ENCODE measurements at places on chromosomes 16 and 17.

DNA sequence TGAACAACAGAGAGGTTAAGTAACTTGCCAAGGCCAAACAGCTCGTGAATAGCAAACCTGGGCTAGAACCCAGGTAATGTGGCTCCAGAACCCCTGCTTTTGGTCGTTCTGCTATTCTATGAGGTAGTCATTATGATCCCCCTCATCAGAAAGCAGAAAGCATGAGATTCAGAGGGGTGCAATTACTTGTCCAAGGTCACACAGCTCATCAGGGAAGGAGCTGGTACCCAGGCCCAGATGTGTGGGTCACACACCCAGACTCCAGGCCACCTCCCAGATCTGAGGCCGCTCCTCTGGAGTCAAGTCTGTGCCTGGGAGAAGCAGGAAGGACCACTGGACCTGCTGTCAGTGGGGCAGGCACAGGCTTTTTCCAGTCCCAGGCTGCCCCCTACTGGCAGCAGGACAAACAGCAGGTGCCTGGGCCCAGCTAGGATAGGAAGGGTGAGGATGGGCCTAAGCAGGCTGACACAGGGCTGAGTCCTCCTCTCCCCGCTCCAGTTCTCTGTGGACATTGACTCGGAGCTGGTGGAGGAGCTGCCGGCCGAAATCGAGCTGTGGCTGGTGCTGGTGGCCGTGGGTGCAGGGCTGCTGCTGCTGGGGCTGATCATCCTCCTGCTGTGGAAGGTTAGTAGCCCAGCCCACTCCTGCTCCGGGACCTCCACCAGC lies 7.8 kb upstream of the PDK2 start:
- peak; percentile 70 for DNase-seq

- no peak for DNase-seq
These were observed 30.2 kb downstream of the ABCC3 start for GRCh38 chr17:50664788-50665458.

DNA sequence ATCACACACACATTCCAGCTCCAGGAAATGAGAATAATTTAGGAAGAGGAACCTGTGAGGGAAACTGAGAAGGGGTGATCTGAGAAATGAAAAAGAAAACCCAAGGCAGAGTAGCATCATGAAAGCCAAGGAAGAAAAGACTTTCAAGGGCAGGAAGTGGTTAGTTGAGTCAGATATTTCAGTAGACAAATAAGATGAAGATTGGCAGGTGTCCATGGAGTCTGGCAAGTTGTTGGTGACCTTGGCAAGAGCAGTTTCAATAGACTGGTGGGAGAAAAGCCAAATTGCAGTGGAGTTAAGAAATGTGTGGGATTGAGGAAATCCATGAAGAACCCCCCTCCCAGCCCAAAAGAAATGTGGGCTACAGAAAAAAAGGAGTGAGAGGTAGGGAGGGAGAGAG lies 10.7 kb downstream of the GNAO1 start:
- DNase-seq = no peak

DNA sequence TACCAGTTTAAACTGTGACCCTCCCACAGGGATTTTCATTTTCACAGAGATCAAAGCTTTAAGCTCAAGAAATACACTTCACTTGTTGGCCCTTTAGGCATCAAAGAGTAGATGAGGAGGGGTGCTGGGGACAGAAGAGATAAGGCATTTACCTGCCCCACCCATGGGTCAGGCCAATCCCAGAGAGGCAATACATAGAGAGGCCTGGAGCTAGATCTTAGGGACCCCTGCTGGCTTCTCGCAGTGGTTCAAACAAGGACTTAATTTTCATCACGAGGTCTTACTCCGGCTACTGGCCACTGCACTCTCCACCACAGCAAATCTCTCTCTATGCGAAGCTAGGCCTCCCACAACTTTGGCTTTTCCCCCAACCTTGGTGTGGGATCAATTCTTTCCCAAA lies 46.6 kb downstream of the NOG start:
- no peak for DNase-seq

- DNase-seq = no peak
These were observed 6.5 kb downstream of the ADCY7 start for GRCh38 chr16:50272687-50273381.

Measured in CD4-positive, alpha-beta T cell treated with Interleukin-4 for 1 hour (primary cell).